ENCODE measurements at places on chromosomes 3 and 15. TPM values are rescaled to one million over a fixed set of nuclear protein-coding genes. Genes with fewer than 3 reads are reported as not detected.

- no peak for DNase-seq
These were observed 18.6 kb downstream of the CRYGS start for GRCh38 chr3:186525369-186526255.

DNA sequence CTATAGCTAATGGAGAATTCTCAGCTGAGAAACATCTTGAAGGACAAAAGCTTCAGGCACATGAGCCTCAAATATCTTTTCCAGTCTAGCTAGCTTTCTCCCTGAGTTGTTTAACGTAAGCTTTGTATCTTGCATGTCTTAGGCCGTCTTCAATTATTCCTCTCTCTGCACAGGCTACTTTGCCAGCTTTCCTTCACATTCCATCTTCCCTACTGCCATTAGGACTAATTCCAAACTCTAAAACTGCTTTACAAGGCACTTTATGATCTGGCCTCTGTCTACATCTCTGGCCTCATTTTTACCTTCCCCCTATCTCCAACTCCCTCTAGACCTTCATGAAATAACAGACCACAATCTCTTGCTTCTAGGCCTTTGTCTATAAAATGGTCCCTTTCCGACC, 171.4 kb downstream of the GREM1 start:
- no peak for DNase-seq

Gene IQCF5
- total RNA-seq: not detected

- no peak for DNase-seq
These were observed 145.3 kb downstream of the TJP1 start for GRCh38 chr15:29676961-29677402.

- DNase-seq: no peak
These were observed 94.1 kb downstream of the C3orf70 start for GRCh38 chr3:185058796-185059195.

Measured in left lung (tissue), 14 donors.